HL-60 (cell line): ENCODE measurements at places on chromosomes 6 and 20.

DNA sequence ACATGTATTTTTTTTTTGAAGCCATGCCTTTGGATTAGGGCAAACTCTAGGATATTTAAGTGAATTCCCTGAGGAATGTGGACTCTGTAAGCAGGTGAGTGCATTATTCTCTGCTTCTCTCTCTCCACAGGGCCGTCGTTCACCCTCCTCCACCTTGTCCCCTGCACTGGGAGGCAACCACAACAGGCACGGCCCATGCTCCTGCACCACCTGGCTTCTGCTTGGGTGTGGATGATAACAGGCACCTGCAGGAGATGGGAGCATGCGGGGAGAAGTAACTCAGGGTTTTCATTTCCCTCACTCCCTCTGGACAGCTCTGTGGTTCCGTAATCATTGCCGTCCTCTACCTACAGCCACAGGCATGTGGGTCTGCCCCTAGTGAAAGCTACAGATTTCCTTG is 43.4 kb downstream of the HLA-C start:
- DNase-seq: no peak

GRCh38 chr6:150987371-150987828 is 121.9 kb downstream of the MTHFD1L start:
- no peak for DNase-seq

- no peak for DNase-seq
Observed at GRCh38 chr20:20363799-20364592, 3.9 kb upstream of the INSM1 start.

DNA sequence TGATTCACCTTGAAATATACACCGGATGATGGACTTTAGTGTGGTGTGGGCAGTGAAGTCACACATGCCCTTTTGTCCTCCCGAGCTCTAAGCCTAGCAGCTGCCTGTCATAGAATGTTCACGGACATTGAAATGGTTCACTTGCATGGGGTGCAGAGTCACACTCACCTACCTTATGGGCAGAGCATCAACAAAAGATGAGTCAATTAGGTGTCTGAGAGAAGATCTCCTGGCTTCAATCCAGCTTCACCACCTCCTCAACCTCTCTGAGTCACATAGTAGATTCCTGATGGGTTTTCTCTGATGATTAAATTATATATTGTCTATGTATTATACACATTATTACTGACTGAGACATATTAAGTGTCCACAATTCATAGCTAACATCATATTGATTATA is 48.1 kb upstream of the HLA-E start:
- no peak for DNase-seq

DNA sequence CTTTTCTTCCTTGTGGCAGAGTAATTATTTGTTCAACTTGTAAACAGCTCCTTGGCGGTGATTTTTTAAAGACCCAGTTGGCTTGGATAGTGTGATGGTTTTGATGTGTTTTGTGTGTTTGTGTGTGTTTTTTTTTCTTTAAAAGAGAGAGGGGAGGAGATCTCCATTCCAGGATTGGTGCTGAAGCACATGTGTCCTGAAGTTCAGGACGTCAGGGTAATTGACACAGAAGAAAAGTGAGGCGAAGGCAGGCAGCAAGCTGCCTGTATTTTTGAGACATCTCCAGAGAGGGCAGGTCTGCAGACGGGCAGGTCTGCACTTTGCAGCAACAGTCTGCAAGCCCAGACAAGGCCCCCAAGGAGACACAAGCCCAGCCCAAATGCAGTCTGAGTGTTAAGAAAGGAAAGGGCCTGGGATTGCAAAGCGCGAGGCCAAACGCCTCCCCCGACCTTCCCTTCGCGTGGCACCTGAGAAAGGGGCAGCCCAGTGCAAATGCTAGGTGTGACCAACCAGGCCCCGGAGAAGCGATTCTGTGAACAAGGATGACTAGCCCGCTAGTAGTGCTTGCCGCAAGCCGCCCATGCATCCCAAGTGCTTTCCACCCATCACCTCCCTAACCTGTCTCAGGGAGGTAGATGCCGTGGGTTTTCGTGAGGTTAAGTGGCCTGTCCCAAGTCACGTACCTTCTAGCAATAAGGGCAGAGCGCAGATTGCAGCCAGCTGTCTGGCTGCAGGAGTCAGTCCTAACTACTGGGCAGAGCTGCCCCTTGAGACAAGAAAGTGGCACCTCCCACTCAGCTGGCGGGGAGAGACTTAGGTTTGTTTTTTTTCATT is 230.5 kb downstream of the ZMYND8 start:
- no peak for DNase-seq

GRCh38 chr20:10093087-10093591 is 58.4 kb downstream of the ANKEF1 start:
- DNase-seq: no peak

DNA sequence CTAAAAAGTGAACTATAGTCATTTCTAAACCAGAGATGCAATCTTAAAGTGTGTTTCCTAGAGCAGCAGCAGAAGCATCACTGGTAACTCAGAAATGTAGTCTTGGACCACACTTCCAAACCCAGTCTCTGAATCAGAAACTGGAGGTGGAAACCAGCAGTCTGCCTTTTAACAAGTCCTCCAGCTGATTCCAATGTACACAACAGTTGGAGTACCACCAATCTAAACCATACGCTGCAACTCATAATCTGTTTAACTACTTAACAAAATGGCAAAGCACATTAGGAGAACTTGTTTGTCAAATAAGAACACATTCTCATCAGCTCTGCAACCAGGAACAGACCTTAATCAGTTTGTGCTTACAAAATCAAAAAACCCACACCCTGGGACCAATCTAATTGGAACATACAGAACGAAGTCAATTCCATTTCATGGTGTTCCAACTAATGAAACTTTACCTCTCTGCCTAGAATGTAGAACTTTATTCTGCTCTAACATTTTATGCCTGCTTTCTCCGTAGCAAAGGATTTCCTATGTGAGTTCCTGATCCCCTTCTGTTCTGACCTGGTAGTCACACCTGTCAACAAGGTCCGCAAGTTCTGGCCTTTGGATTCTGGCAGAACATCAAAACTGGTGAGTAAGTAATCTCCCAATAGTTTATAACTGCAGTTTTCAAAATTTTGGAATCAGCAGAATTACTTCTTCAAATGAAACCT is 390.4 kb downstream of the HTR1B start:
- DNase-seq: no peak

DNA sequence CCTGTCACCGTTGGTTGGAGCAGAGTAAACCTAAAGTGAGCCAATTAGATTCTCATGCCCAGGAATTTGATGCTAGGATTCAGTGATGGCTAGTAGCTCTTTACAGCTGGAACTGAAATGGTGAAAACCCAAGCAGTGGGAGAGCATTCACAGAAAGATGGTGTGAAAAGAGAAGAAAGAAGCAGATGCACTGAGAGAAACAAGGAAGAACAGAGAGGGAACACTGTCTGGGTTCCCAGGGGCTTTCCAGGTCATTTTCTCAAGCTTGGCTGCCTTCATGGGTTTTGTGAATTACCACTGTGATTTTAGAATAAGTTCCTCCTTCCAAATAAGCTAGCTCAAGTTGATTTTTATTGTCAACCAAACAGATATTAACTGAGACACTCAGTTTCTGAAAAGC is 104.1 kb upstream of the AKIRIN2 start:
- no peak for DNase-seq

DNA sequence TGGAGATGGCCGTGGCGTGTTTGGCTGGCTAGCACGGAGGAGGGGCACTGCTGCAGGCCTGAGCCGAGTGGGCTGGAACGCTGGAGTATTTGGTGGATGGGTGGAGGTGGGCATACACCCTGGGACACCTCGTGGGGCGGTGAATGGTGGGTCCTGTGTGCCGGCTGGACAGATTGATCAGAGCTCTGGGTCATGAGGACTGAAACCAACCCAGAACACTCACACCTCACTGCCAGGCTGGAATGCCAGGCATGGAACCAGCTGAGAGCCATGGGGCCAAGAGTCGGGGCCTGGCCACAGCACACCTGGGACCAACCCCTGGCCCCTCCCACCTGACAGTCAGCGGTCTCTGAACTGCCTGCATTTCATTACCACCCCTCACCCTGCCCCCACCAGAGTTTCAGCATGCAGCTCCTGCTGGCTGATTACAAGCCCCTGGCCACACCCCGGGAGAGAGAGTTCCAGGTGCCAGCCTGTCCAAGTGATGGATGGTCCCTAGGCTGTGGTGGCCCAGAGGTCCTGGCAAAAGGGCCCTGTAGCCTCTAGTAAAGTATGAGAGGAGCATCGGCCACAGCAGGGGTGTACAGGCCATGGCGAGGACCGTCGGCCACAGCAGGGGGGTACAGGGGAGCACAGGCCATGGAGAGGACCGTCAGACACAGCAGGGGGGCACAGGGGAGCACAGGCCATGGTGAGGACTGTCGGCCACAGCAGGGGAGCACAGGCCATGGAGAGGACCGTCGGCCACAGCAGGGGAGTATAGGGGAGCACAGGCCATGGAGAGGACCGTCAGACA is 3.3 kb downstream of the NPBWR2 start:
- no peak for DNase-seq

GRCh38 chr6:8299034-8299433 is 136.3 kb downstream of the SLC35B3 start:
- DNase-seq: no peak

GRCh38 chr20:38343311-38344106 is 2.8 kb upstream of the LBP start:
- no peak for DNase-seq

- peak; percentile 17 for DNase-seq
Observed at GRCh38 chr6:107080036-107080435, 35.3 kb downstream of the BEND3 start.

GRCh38 chr6:35804996-35805736 is at the start of gene LHFPL5:
LHFPL5 (plus strand) TSS chr6:35805352; CDS start chr6:35805671, 319 bp downstream.
- DNase-seq: peak; percentile 8

- no peak for DNase-seq
Observed at GRCh38 chr20:38947931-38948362, 14.2 kb upstream of the DHX35 start.

- no peak for DNase-seq
Observed at GRCh38 chr6:30761791-30762429, 17.6 kb upstream of the IER3 start.
